ENCODE measurements at places on chromosomes 4 and X. TPM values are rescaled to one million over a fixed set of nuclear protein-coding genes. Genes with fewer than 3 reads are reported as not detected.

BEND4 gene
- total RNA-seq = 0.03 TPM

PGAM4 gene
- total RNA-seq = not detected

IL3RA gene
- 2.6 TPM for total RNA-seq

RTL3 gene
- 0.12 TPM for total RNA-seq

PLXNB3 gene
- total RNA-seq = 10.9 TPM

MAPK10 gene
- total RNA-seq = 12.9 TPM

KLB gene
- 0.03 TPM for total RNA-seq

FGFBP1 gene
- not detected for total RNA-seq

TEX13C gene
- not detected for total RNA-seq

TBC1D9 gene
- 13.6 TPM for total RNA-seq

ADAMTS3 gene
- total RNA-seq = 2.1 TPM

CT45A1 gene
- total RNA-seq = not detected

C4orf54 gene
- 10.0 TPM for total RNA-seq

MAGEA9B gene
- not detected for total RNA-seq

NFKB1 gene
- total RNA-seq = 24.0 TPM

P2RY10 gene
- 0.23 TPM for total RNA-seq

NPFFR2 gene
- not detected for total RNA-seq

ABLIM2 gene
- 8.9 TPM for total RNA-seq

STBD1 gene
- total RNA-seq = 30.8 TPM

Measured in right cardiac atrium (tissue), 5 donors.